ENCODE measurements at places on chromosomes 12 and 14.
A peak's percentile ranks its signal among the peaks of the same experiment; 100 is the strongest.

DNA sequence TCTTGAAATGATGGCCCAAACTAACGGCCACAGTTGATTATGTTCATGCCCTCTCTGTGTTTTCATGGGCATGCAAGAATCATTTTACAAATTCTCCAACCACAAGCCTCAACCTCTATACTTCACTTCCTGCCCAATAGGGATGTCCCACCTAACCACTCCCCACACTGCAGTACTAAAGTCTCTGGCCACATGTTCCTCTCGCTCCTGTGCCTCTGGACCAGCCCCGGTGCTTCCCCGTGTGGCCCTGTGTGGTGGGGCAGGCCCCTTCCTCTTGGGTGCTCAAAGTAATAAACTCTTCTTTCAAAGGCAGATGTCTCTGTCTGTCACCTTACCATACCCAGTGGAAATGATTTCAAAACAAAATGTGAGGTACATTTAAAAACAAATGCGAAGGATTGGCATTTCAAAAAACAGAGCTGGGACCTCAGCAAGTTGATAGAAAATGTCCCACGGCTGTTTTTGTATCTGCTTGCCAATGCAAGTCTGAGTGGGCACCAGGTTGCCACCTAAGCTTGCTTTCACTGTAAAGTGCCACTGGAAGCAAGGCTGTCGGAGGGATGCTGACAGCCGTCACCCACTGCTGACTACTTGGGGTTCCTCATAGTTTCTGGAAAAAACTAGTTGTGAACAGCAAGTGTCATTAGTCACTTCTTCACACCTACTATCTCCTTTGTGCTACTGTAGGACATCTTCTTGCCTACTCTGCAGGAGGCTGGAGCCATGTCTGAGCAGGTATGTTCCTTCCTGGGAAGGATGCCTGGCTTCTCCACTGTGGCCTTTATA is 8.2 kb upstream of the SERPINA11 start:
- DNase-seq = no peak

DNA sequence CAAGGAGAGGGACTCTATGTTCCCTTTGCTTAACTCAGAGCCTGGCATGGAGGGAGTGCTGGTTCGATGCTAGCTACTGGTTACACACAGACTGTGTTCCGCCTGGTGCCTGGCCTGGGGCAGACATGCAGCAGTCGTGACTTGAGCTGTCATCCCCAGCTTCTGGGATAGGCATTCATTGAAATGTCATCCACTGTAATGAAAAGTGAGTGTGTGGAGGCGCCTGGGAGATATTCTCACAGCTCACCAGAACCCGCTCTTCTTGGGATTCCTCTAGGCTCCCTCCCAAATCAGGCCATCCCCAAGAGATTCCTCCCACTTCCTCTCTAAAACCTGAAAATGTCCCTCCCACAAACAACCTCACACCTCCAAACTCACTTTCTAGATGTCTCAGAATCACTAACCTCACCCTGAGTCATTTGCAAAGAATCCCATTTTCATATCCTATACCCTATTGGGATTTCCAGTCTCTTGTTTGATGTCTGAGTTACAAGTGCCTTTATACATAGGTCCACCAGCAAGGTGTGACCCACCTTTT is 82.8 kb downstream of the CRACR2A start:
- DNase-seq = peak; percentile 46

- DNase-seq = no peak
These were observed 15.8 kb upstream of the DTX1 start for GRCh38 chr12:113040722-113041171.

DNA sequence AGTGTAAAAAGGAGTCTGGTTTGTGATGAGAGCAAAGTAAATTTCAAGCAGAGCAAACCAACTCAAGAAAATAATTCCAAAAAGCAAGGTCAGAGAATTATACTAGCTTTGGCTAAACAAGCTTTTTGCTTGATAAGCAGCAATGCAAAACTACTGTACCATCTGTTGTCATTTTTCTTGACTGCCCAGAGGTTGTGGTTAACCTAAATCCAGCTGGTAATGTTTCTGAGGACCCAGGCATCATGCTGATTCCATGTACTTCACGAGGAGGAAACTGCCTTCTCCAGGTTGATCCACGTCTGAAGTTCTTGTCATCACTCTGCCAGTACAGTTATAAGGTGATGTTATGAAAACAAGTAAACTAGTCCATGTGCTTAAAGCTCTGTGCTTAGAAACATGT is 185.2 kb downstream of the ACSS3 start:
- DNase-seq = no peak

GRCh38 chr12:69840727-69841126 is 15.7 kb downstream of the MYRFL start:
- no peak for DNase-seq

GRCh38 chr12:80794551-80794950 is 77.8 kb downstream of the MYF5 start:
- DNase-seq = no peak

- no peak for DNase-seq
These were observed 90.1 kb downstream of the ADCK1 start for GRCh38 chr14:77889971-77890442.

DNA sequence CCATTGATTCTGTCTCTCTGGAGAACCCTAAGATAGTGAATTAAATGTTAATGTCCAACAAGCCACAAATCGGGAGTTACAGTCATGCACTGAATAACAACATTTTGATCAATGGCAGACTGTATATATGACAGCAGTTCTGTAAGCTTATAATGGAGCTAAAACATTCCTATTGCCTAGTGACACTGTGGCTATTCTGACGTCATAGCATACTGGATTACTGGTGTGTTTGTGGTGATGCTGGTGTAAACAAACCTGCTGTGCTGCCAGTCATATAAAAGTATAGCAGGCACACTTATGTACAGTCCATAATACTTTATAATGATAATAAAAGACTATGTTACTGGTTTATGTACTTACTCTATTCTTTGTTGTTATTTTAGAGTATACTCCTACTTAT is 56.7 kb upstream of the BICD1 start:
- DNase-seq = no peak

DNA sequence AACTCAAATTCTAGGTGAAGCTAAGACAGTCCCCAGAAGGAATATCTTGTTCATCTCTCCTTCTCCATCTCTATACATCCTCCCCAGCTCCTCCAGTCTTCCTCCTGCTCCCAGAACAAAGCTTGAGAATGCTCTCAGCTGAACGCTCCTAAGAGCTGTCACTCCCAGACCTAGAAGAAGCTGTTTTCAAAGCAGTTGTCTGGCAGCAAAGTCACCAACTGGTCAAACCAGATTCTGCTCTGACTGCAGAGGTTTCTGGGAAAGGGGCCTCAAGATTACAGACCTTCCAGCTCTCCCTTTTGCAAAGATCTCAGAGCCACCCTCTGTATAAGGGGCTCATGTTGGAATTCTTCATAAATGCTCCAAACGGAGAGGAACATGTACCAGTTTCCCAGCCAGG is 9.6 kb upstream of the HSPB8 start:
- DNase-seq = no peak

DNA sequence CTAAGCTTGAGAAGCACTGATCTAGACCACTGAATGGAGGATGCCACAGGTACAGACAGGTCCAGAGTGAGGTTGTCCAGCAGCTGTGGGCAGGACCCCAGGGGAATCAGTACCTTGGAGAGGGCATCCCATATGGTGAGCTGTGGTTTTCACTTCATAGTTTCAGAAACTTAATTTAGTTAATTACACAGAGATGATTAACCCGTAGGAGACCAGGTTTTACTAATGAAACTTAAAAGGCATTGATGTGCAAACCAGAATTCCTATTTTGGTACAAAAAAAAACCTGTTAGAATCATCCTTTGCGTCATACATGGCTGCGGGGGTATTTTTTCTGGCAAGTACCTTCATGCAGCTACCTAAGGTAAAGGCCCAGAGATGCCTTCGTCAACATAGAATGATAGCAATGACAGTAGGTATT is 159.3 kb downstream of the DACT1 start:
- DNase-seq = no peak

DNA sequence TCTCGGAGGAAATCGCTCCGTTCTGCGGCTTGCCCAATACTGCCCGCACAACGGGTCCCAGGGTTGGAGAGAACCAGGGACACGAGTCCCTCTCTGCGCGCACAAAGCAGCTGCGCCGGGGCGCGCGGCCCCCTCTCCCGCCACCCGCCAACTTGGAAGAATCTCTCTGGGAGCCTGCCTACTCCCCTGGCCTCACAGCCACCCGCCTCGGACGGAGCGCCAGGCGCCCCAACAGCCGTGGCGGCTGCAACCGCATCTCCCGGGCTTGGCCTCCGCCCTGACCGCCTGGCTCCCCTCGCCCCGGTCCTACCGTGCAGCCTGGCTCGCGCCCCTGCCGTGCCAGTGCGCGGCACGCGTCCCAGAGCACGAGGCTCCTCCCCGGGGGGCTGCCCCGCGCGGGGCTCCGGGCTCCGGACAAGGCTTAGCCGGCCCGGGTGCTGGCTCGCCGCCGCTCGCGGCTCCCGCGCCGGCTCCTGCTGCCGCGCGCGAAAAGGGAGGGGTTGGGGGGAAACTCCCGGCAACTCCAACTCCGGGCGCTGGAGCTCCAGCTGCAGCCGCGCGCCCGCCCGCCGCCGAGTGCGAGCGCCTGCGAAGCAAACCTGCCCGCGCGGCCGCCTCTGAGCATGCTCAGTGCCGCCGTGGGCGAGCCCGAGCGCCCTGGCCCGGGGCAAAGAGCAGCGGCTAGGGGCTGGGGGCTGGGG is at the start of gene STXBP6:
Gene STXBP6, minus strand, starts transcription at position 580 of the 701 bp plus-strand sequence. CDS start 75,329 bp downstream, outside the sequence.
- peak; percentile 86 for DNase-seq
